Motor neuron (in vitro differentiated cells): ENCODE measurements at places on chromosomes 7 and 10. TPM values are rescaled to one million over a fixed set of nuclear protein-coding genes. Genes with fewer than 3 reads are reported as not detected.

The RTKN2 gene
- 0.05 TPM in 1 of 2 replicates, not detected in the other for total RNA-seq

The HTR7 gene
- total RNA-seq = 0.14 and 0.16 TPM in 2 replicates

The TMEM229A gene
- 0.64 and 0.73 TPM in 2 replicates for total RNA-seq

The COL28A1 gene
- 2.9 TPM in 1 of 2 replicates, not detected in the other for total RNA-seq

The HSPA12A gene
- total RNA-seq = 34.8 and 36.2 TPM in 2 replicates

The LRRD1 gene
- 0.32 TPM in 1 of 2 replicates, not detected in the other for total RNA-seq

The HOXA2 gene
- total RNA-seq = 9.2 and 12.5 TPM in 2 replicates
